ENCODE measurements at places on chromosomes 16 and 17. TPM values are rescaled to one million over a fixed set of nuclear protein-coding genes. Genes with fewer than 3 reads are reported as not detected.

DNA sequence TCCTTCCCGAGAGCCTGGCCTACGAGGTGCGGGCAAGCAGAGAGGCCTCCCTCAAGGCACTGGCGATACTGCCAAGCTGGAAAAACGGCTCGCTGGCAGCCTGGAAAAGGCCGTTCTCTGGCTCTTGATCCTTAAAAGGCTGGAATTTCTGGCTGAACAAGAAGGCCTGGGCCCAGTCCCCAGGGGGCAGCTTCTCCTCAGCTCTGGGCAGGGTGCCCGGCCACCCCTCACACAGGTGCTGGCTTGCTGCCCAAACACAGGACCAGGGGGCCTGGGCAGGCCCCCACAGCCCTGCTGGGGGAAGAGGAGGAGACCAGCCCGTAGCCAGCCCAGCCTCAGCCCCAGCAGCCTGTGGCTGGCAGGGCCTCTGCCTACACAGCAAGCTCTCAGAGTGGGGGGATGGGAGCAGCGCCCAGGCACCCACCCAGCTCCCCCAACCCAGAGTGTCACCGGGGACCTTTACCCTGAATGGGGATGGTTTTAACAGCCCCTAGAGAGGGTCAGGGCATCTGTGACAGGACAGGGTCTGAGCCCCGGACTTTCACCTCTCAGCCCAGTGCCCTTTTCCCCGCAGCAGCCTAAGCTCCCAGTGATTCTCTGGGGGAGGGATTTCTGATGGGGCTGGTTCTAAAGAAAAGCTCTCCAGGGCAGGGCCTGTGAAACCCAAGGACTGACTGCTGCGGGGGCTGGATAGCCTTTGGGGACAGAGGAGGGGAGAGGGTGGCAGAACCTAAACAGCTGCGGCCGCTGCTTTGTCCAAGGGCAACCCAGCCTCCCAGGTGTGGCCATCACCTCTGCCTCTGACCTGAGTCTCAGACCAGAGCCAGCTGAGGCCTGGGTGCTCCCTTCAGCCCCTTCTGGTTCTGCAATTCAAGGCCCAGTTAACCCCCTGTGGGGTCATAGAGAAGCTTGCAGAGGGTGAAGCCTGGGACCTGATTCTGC is 38.6 kb upstream of the TOB1 start:
- DNase-seq: peak; percentile 94

- no peak for DNase-seq
Observed at GRCh38 chr16:85753976-85754375, 3.1 kb upstream of the C16orf74 start.

GRCh38 chr16:25896411-25896810 is 204.7 kb downstream of the HS3ST4 start:
- peak; percentile 40 for DNase-seq

GRCh38 chr16:68512183-68512582 is 26.9 kb upstream of the ZFP90 start:
- peak; percentile 13 for DNase-seq

DNA sequence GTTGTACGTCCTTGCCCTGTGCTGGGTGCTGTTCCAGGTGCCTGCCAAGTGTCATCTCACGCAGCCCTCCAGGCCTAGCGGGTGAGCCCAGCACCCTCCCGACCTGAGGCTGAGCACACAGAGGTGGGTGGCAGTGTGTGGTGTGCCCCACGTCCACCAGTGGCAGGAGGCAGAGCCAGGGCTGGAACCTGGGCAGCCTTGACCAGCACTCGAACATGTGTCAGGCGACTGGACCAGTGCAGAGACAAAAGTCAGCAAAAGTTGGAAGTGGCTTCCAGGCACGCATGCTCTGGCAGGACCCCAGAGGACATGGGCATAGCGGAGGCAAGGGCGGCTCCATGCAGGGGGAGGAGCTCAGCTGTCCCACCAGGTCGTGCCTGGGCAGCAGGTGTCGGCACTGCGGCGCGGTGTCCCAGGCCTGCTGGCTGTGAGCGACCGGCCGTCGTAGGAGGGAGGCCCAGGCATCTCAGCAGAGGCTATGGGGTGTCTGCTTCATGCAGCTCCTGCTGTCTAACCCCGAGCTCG is 35.8 kb downstream of the COX4I1 start:
- peak; percentile 52 for DNase-seq

GRCh38 chr16:46747777-46748651 is at the start of gene MYLK3:
Gene MYLK3, minus strand, starts transcription at chr16:46748344. Its CDS starts 151 bp downstream, at chr16:46748193.
- no peak for DNase-seq

DNA sequence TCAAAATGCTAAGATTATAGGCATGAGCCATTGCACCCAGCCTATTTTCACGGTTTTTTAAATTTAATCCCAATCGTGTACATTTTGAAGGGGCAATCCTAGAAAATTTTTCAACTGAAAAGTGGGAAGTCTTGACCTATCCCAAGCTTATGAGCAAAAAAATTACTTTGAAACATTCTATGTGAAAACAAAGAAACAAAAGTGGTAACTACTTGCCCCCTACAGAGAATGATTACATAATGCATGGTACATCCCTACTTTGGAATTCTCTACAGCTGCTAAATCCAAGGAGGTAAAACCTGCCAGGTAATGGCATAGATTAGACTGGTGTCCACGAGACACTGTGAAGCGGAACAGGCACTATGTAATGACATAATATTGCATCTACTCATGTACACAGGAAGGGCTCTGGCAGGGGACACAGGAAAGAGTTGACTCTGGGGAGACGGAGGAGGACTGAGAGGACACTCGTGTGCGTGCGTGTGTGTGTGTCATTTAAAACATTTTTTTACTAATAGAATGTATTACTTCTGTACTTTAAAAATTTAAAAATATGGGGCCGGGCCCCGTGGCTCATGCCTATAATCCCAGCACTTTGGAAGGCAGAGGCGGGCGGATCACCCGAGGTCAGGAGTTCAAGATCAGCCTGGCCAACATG is 15.7 kb downstream of the ASGR2 start:
- DNase-seq: no peak

GRCh38 chr17:32152130-32152529 is 9.8 kb downstream of the RHOT1 start:
- DNase-seq: peak; percentile 44

GRCh38 chr17:36024106-36024869 is 6.5 kb upstream of the CCL23 start:
- DNase-seq: no peak

- no peak for DNase-seq
Observed at GRCh38 chr17:75681289-75681688, 14.2 kb downstream of the SAP30BP start.

- DNase-seq: no peak
Observed at GRCh38 chr17:82848022-82848592, 8.3 kb upstream of the ZNF750 start.

GRCh38 chr17:17606416-17607000 is 15.0 kb upstream of the PEMT start:
- no peak for DNase-seq

- DNase-seq: no peak
Observed at GRCh38 chr17:76076765-76077583, 2.0 kb upstream of the ZACN start.

GRCh38 chr17:32907583-32907982 is 20.4 kb upstream of the TMEM98 start:
- DNase-seq: no peak

DNA sequence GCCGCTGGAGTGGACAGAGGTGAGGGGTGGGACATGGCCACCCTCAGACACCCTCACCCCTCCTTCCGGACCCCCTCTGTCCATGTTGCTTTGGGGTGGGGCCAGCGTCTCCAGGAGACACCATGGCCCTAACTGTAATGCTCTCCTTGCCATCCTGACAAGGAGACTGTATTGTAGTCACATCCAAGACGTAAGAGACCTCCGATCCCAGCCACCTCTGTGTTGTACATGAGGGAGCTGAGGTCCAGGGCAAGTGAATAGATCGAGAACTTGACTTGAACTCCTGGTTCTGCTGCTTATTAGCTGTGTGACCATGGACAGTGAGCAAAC is 30.2 kb downstream of the POLR3E start:
- DNase-seq: no peak

DNA sequence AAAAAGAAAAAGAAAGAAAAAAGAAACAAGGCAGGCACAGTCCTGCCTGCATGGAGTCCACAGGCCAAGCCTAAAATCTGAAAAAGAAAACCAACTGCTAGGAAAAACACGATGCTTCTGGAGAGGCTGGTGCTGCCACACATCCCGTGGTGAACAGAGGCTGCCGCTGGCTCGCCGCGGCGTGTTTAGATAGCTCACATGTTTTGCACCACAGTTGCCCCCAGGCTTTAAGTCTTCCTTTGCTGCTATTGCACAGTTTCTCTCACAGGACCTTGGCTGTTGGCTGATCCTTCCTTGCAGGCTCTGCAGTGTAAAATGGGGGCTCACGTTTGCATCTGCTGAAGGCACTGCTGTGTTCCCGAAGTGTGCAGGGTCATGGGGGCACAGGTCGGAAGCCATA is 8.6 kb downstream of the SLC6A4 start:
- no peak for DNase-seq

GRCh38 chr17:79842656-79843473 is 3.6 kb upstream of the CBX4 start:
- peak; percentile 32 for DNase-seq

Gene BRIP1
- total RNA-seq: 0.34 TPM

Gene CCL22
- total RNA-seq: 0.09 TPM

Gene GNG13
- not detected for total RNA-seq

Gene MLKL
- total RNA-seq: 5.6 TPM

Gene OTOP2
- not detected for total RNA-seq

Gene NGFR
- 8.7 TPM for total RNA-seq

Gene ENO3
- 2.5 TPM for total RNA-seq

Gene KRT40
- not detected for total RNA-seq
